ENCODE measurements at places on chromosomes 1 and 21.

GRCh38 chr1:167983797-167984420 is 47.0 kb upstream of the MPC2 start:
- DNase-seq = no peak

DNA sequence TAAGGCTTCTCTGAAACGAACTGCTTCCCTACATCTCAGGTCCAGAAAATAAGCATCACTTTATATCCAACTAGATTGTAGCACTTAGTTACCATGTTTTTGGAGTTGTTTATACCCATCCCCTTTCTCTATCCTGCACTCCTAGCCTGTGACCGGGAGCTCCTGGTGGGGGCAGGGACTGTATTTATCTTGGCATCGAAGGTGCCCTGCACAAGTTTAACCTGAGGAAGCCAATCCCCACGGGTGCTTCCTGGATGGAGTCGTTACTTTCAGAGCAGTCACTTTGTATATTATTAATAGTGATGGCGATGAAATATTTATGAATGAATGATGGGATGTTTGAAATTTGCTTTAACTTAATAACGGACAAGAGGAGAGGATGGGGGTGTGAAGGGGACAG is 73.9 kb downstream of the KLHDC7A start:
- no peak for DNase-seq

- DNase-seq = no peak
Measured at GRCh38 chr1:40362699-40363098, 10.8 kb upstream of the SMAP2 start.

GRCh38 chr1:206716870-206717673 is 32.4 kb downstream of the MAPKAPK2 start:
- peak; percentile 94 for DNase-seq

DNA sequence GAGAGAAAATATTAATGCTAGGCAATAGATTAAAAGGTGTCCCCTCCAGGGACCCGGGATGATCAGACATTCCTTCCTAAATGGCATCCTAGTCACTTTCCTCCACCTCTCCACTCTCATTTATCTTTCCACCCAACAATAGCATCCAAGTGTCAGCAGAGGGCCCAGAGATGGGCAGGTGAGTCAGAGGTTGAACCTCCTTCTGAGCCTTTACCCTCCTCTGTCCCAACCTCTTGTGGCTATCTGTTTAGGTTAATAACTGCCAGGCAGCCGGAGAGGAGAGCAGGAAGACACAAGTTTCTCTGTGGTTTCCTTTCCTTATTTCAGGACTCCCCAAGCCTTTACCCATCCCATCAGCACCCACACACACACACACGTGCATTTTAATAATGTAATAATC is 4.1 kb downstream of the GJA5 start:
- DNase-seq = no peak

GRCh38 chr1:69569576-69570328 is 2.0 kb downstream of the LRRC7 start:
- DNase-seq = no peak

All from AML-193 (cell line).